Stimulated activated CD8-positive, alpha-beta memory T cell treated with anti-CD3 and anti-CD28 coated beads, Interleukin-15, amount 100 ng/mL, for 24 hours (primary cell): ENCODE measurements at places on chromosomes 6 and 20.

GRCh38 chr6:19167251-19167650 lies 669.9 kb upstream of the ID4 start:
- no peak for DNase-seq

- peak; percentile 38 for DNase-seq
Measured at GRCh38 chr6:28643017-28643740, 117.5 kb downstream of the GPX5 start.

DNA sequence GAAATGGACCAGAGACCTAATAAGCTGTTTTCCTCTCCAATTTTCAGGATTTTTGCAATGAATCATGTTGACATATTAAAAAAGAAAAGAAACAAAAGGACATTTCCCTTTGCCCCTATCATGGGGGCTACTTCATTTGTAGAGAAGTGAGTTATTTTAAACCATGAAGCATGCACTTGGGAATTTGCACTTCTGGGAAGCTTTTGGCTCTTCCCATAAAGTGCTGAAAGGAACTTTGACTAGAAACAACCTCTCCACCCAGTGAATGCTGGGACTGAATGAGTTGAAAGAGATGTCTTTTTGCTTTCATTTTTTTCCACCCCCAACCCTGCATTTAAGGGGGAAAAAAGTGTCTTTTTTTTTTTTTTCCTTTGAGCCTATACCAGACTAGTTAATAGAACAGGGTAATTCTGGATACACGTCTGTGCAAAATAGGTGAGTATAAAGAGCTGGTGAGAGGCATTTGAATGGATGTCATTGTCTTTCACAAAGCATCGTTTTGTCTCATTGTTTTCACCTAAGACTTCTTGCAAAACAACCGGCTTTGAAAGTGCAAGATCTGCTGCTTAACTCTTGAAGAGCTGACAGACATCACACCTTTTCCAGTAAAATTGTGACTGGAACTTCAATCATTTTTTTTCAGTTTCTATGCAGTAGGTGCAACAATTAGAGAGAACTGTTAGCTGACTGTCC lies 138.7 kb upstream of the BACH2 start:
- no peak for DNase-seq

GRCh38 chr20:14335052-14335451 lies 2.4 kb downstream of the FLRT3 start:
- DNase-seq, result no peak

DNA sequence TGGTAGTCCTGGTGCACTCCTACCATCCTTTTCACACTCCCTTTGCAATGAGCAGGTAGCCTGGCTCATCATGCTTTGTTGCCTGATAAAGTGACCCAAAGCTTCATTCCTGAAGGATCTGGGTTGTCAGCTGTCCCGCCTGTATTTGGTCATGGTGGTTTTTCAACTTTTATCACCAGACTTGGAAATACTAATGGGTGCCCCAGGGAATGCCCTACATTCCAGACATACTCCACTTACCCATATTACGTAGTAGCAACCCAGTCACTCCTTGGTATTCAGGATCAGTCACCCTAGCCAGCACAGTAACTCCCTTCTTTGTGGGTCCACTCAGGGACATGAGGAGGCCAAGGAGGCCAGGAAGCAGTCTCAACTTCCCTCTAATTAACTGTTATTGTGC lies 199.2 kb downstream of the MAFB start:
- no peak for DNase-seq

DNA sequence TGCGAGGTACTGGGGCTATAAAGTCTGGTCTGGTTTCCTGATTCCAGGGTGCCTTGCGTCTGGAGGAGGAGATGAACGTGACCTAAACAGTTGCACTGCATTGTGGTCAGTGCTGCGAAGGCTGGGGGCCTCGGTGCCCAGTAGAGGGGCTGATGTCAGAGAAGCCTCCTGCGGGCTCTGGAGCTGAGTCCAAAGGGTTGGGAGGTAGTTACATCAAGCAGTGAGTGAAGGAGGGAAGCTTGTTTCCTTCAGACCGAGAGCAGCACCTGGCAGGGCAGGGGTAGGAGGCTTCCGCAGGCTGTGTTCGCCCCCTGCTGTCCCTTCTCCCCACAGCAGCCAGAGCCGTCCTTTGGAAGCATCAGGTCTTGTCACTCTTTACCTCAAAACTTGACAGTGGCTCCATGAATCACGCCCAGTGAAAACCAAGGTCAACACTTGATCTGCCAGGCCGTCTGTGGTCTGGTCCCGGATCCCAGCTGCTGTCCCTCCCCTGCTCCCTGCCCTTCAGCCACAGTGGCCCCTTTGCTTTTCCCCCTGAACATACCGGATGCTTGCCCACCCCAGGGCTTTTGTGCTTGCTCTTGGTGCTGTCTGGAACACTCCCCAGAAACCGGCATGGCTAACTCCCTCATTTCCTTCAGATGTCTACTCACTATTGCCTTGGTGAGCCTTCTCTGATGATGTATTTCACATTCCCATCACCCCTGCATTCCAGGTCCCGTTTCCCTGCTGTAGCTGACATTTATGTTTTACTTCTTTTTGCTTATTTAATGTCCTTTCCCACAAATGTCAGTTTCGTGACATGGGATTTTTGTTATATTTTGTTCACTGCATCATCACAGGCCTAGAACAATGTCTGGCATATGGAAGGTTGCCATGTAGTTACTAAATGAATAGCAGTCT lies 7.0 kb downstream of the DYNLRB1 start:
- no peak for DNase-seq

GRCh38 chr20:51076786-51077685 lies 54.1 kb upstream of the KCNG1 start:
- no peak for DNase-seq

GRCh38 chr6:99559057-99559456 lies 9.4 kb downstream of the CCNC start:
- DNase-seq, result no peak

DNA sequence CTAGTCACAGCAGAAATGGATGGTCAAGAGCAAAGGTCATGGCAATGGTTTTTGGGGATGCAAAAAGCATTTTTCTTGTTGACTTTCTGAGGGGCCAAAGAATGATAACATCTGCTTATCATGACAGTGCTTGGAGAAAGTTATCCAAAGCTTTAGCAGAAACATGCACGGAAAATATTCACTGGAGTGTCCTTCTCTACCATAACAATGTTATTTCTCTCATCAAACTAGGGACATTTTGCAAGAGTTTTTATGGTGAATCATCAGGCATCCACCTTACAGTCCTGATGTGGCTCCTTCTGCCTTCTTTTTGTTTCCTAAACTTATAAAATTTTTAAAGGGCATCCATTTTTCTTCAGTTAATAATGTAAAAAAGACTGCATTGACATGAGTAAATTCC lies 302.3 kb downstream of the HIVEP2 start:
- DNase-seq, result no peak

- no peak for DNase-seq
Measured at GRCh38 chr6:109373331-109373730, 8.9 kb downstream of the CD164 start.
